ENCODE measurements at places on chromosomes 5 and 9.

DNA sequence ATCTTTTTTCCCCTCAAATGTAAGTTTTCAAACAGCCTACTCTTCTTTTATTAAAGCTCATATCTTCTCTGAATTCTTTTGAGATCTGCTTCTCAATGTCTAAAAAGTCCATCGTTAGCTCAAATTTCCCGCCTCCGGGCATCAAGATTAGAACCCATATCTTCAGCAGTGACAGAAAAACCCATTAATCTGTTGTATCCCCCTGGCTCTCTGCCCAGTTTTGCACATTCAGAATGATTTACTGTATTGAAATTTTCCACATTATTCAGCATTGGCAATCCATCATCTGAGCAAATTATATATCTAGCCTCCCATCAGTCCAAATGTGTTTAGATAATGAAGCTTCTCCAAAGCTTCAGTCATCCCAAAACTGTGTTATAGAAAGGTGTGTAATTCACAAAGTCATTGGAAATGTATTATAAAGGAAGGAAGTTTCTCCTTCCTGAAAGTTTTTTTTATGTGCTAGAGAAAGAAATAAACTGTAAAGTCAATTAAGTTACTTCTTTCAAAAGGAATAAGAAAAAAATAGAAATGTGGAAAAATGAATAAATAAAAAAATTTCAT lies 849.9 kb downstream of the MAT2B start:
- no peak for DNase-seq

DNA sequence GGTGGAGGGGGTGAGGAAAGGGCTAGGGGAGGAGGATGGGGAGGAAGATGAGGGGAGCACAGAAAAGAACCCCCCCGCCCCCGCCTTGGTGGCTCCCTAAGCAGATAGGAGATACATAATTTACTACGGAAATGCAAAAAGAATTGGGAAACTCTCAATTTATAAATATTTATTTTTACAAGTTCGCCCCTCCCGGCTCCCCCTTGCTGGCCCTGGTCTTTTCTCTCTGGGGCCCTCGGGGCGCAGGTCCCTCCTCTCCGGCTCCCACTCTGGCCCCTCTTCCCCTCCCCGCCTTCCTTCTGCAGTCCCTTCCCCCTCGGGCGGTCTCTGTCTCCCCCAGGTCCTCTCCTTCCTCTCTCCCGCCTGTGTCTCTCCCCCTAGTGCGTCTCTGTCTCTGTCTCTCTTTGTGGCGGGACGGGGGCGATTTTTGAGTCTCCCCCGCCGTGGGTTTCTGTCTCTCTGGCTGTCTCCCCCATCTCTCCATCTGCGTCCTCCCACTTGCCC lies 173.6 kb upstream of the IER5L start:
- DNase-seq = no peak

DNA sequence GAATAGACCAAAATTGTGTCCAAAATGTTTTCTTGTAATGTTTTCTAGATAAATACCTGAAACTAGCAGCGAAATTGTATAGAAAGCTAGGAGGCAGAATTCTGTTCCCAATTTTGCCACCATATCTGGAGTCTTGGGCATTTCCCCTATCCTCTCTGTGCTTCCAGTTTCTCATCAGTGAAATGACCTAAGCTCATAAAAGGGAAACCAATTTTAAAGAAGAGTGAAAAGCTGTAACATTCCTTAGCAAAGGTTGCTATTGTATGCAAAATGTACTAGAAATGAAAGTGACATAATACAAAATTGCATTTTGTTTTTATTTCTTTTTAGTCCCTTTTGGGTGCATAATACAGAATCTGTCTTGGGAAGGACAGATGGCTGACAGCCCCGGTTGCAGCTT lies 36.8 kb upstream of the CAST start:
- no peak for DNase-seq

- DNase-seq = no peak
Measured at GRCh38 chr5:176877793-176878331, 21.3 kb downstream of the HK3 start.

GRCh38 chr5:7759951-7760580 lies 90.9 kb downstream of the CFAP90 start:
- no peak for DNase-seq

DNA sequence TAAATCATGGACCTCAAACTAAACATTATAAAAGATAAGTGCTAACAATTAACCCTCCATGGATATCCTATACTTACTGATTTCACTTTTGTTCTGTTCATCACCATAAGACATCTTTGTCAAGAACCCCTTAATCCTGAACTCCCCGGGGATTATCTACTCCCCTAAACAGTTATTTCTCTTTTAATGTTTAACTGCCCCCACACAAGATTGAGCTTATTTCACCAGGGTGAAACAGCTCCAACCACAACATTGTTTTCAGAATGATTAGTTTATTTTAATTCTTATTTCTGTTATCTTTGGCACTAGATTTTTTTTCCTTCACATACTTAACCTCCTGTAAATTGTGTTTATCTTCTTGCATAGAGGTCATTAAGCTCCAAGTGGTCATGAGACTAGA lies 103.2 kb upstream of the HCN1 start:
- no peak for DNase-seq

GRCh38 chr9:100583014-100583802 lies 5.3 kb downstream of the CAVIN4 start:
- DNase-seq = no peak

DNA sequence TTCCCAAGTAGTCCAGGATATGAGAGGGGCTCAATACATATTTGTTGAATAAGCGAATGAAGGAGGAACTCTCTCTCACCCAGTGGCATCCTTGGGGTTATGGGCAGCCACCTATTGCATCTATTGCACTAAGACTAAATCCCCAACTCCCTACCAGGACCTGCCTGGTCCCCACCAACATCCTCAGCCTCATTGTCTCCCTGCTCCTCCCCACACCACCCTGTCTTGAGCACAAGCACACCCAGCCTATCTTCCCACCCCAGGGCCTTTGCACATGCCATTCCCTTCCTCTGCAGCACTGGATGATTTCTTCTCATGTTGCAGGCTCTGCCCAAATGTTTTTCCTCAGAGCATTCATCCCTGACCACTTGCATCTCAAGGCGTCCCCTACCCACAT lies 133.8 kb downstream of the BARX1 start:
- DNase-seq = no peak

- no peak for DNase-seq
Measured at GRCh38 chr9:10059044-10059443, 553.8 kb downstream of the PTPRD start.

DNA sequence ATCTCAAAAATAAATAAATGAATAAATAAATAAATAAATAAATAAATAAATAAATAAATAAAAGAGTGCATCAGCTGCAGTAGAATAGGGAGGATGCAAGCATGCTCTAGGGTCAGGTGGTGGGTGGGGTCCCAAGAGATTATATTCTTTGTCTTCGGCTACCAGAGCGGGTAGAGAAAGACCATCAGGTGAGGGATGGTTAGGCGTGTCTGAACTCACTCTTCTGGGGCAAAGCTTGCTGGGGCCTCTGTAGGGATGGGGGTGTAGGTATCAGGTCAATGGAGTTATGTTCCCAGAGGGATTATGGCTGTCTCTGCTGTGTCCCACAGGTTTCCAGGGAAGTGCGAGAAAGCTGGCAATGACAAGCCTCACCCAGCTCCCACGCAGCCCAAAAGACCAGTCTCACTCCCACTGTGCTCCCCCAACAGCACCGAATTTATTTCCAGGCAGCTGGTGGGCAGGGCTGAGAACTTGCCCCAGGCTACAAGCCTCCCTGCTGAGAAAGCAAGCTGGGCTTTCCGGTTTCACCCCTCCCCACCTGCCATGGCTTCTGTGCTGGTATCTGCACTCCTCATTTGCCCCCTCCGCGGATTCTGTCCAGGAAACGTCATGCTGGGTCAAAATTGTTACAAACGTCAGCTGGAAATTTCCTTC lies 180.8 kb downstream of the LURAP1L start:
- no peak for DNase-seq

DNA sequence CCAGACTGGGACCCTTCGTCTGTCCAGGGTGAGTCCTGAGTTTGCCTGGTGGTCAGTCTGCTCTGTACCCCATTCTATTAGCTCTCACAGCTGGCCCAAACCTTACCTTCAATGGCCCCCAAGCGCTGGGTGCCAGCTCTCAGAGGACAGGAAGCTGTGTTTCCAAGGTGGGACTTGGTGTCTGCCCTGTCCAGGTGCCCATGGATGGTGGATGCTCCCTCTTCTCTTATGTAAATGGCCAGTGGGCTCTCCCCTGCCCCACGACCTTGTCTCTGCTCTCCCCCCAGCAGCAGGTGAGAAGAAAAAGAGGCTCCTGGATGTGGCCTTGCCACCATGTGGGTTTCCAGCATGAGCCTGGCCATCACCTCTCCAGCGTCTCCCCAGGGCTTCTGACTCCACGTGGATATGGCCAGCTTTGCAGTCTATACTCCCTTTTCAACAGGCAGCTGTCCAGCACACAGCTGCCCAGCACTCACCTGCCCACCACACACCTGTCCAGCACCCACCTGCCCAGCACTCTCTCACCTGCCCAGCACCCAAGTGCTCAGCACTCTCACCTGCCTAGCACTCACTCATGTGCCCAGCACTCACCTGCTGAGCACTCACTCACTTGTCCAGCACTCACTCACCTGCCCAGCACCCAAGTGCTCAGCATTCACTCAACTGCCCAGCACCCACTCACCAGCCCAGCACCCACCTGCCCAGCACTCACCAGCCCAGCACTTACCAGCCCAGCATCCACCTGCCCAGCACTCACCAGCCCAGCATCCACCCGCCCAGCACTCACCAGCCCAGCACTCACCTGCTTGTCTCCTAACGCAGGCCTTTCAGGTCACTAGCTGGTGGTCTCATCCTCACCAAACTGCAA lies 136.2 kb upstream of the IRX2 start:
- no peak for DNase-seq

DNA sequence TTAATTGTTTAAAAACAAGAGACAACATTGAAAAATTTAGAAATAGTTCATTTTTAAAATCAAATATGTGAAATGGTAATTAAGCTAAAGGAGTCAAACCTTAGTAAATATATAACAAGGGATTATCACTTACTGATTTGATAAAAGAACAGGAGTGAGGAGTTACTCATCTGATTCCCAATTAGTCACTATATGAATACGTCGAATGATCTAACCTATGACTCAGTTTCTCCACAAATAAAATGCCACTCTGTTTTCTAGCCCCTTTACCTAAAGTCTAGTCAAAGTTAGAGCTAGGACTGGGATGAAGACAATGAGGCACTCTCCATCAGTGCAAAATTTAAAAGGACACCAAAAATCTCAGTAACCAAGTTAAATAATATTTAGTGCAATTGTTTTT lies 70.4 kb upstream of the RASEF start:
- no peak for DNase-seq

GRCh38 chr5:97618721-97619120 lies 435.7 kb upstream of the RIOK2 start:
- no peak for DNase-seq

GRCh38 chr9:109597496-109597895 lies 99.4 kb upstream of the PTPN3 start:
- DNase-seq = no peak

DNA sequence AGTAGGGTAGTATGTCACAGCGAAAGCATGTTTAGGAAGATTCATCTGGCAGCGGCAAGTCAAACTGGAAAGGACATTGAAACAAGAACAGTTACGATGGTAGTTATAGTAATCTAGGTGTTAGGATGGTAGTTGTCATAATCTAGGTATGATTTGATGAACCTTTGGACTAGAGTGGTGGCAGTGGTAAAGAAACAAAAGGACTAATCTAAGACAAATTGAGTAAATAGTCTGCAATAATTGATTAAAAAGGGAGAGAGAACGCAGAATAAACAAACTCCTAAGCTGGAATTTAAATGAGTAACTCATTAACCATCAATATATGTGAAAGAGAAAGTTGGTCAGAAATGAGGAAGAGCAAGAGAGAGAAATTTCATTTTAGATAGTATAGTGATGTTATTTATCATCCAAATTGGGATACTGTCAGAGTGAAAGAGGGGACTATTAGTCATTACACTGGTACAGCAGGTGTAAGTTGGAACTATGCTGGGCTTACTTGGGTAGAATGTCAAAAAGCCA lies 56.8 kb downstream of the MTREX start:
- no peak for DNase-seq

GRCh38 chr9:34254966-34255825 lies 73.9 kb downstream of the KIF24 start:
- no peak for DNase-seq

DNA sequence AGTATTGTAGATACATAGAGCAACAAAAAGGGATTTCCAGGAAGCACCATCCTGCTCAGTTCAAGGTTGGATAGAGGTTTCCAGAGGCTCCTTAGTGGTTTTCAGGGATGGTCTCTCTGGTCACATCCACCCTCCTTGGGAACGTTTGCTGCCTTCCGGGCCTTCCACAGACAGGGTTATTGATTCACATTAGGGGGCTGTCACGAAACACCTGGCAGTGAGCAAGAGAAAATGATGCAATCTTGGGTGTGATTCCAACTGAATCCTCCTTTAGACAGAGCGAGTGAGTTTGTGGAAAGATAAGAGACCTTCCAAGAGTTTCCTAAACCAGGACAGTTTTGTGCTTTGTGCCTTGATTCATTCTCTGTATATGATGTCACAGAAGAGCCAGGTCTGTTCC lies 43.8 kb upstream of the CTSL start:
- no peak for DNase-seq

- no peak for DNase-seq
Measured at GRCh38 chr5:160852049-160852448, at the start of gene ATP10B. ATP10B (minus strand) TSS chr5:160852211; CDS start chr5:160688074, 164,137 bp downstream.

- DNase-seq = peak; percentile 54
Measured at GRCh38 chr5:138789771-138790242, 36.6 kb downstream of the CTNNA1 start.

- peak; percentile 6 for DNase-seq
Measured at GRCh38 chr9:96651626-96652025, 3.5 kb downstream of the PRXL2C start.

- DNase-seq = peak; percentile 39
Measured at GRCh38 chr9:97638666-97639065, 5.0 kb downstream of the NCBP1 start.

DNA sequence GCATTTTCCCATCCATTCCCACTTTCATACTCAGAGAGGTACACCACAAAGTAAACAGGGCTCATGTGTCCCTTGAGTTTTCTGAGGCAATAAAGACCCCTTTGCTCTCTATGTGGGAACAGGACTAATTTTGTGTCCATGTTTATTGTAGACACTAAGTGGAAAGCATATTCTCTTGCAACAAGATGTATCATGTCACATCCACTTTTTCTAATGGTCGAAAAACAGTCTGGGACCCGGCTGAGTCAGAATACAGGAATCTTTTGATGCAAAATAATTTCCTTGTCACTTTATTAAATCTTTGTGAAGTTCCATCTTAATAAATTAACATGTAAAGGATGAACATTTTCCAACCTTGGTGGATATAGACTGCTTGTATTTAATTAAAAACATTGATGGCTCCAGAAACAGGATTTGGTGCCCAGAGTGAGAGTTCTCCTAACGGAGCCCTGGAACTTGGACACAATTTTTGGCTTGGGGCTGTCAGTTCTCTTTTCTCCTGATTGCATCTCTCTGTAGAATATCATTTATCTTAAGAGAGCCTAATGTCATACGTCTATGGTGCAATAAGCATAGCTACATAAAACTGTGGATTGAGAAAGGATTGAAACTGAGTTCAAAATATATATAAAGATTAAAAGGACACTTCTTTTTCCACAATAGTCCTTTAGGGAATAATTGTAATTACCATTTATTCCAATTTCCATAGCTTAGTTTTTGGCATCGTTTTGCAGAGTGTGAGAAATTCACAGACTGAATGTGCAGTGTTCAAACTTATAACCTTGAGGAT lies 1116.7 kb upstream of the SEMA6A start:
- DNase-seq = no peak

All from AML-193 (cell line).